ENCODE measurements at places on chromosomes 2 and 18.
A peak's percentile ranks its signal among the peaks of the same experiment; 100 is the strongest.

DNA sequence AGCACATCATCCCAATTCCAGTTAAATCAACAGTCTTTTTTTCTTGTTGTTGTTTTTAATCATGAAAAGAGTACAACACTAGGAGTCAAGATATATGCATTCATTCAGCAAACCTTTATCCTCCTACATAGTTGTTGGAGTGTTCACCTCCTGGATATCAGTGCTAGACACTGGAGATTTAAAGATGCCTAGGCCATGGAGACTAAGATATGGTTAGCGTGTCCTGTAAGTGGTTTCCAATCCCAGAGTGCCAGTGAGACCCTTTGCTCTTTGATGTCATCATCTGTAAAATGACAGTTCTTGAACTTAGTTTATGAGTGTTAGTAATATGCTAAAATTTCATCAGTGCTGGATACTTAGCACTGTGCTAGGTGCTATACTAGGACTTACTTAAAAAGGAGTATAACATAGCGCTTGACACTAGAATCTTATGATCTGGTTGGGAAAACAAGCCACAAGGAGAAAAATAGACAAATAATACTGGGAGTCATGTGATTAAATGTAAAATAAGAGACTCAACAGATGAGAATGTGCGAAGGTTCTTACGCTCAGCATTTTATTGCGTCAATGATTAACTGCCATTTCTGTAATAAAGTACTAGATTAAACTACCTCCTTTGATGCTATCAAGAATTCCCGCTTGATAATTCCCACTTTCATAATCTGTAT, 31.5 kb downstream of the BABAM2 start:
- no peaks in the 10 kb centered on the region for H3K36me3 ChIP-seq
- no peaks in the 10 kb centered on the region for H3K4me1 ChIP-seq
- H3K27me3 ChIP-seq, result no peaks in the 10 kb centered on the region
- no peak overlapping the region for H3K4me3 ChIP-seq
- H3K27ac ChIP-seq, result no peak overlapping the region

DNA sequence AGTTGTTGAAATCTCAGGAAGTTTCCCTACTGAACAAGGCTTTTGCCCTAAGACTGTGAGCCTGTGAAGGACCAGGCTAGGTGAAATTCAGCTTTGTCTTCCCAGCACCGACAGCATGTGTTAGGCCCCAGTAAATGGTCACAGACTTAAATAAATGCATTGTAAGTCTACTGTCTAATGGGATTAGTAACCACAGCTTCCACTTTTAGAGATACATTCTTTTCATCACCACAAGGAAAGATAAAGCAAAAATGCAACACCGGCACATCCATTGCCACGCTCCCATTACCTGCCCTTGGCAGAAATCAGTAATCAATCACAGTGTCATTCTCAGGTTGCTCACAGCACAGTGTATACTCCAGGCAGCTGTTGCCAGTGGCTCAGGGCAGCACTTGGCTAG, 59.3 kb downstream of the CRACDL start:
- peak; percentile 64 for DNase-seq
- H3K36me3 ChIP-seq, result no peaks in the 10 kb centered on the region
- H3K27ac ChIP-seq, result no peak overlapping the region
- peaks cover 2% of the 10 kb centered on the region for H3K27me3 ChIP-seq

DNA sequence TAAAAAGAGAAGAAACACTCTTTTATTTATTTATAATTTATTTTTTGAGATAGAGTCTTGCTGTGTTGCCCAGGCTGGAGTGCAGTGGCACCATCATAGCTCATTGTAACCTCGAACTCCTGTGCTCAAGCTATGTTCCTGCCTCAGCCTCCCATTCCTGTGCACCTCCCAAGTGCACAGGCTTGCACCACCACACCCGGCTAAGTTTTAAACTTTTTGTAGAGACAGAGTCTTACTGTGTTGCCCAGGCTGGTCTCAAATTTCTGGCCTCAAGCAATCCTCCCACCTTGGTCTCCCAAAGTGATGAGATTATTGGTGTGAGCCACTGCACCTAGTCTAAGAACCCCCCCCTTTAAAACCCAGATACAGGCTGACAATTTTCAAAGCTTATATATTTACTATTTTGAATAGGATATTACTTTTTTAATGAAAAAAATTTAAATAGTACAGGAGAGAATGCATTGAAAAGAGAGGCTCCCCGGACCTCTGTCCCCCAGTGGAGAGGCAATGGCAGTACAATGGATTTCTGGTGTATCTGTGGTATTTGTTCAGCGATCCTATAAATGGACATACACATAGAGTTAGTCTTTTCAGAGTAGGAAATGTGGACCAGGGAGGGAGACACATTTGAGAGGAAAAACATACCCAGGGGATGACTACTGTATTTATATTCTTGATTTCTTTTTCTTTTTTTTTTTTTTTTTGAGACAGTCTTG, 48.1 kb upstream of the CNOT11 start:
- H3K27me3 ChIP-seq, result no peaks in the 10 kb centered on the region
- no peaks in the 10 kb centered on the region for H3K36me3 ChIP-seq
- DNase-seq, result peak; percentile 15

DNA sequence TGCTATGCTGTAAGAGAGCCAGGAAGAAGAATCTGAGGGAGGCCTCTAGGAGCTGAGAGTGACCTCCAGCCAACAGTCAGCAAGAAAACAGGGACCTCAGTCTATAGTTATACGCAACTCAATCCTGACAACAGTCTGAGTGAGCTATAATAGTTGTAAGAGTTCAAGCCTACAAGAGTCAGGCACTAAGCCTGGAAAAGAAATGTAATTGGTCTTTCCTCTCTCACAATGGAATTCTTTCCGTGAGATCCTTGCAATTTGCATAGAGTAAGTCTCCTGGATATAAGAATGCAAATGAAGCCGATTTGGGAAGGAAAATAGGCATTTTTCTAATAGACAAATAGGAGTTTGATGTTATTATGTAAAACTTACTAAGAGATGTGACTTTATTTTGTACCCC, 1332.6 kb upstream of the CELF4 start:
- no peak for DNase-seq
- no peak overlapping the region for H3K4me3 ChIP-seq
- no peaks in the 10 kb centered on the region for H3K4me1 ChIP-seq
- no peak overlapping the region for H3K27ac ChIP-seq
- H3K36me3 ChIP-seq, result no peaks in the 10 kb centered on the region

DNA sequence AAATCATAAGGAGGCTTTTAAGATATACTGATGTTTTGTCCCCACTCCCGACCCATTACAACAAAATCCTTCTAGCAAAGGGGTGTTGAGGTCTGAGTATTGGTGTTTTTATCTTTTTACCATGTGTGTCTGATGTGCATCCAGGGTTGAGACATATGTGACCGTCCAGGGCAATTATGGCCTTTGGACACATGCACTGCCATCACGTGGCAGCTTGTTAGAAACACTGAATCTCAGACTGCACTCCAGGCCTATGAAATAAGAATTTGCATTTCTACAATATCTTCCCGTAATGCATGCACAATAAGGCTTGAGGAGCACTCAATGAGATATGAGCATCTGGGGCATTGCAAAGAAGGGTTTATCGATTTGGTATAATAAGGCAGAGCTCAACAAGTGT, 235.1 kb upstream of the ZNF804A start:
- no peaks in the 10 kb centered on the region for H3K27me3 ChIP-seq
- no peaks in the 10 kb centered on the region for H3K4me1 ChIP-seq
- DNase-seq, result no peak
- H3K36me3 ChIP-seq, result no peaks in the 10 kb centered on the region
- no peak overlapping the region for H3K27ac ChIP-seq
- H3K4me3 ChIP-seq, result no peak overlapping the region

DNA sequence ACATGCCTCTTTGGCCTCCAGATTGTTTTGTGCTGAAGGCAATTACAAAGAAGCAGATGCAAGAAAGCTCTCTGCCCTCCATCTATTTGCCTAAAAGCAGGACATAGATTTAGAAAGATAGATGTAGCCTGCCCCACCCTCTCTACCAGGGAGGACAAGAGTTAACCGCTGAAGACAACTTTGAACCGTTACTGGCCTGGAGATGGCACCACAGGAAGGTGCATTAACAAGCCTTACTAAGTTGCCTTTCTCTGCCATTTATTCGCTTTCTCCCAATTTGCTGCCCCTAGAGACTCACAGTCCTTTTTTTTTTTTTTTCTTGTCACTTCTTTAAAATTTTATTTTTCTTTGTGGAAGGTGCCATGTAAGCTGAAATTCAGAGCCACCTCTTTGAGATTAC, 28.8 kb upstream of the RMDN2 start:
- H3K27me3 ChIP-seq, result peaks cover 2% of the 10 kb centered on the region
- no peak overlapping the region for H3K27ac ChIP-seq
- H3K36me3 ChIP-seq, result no peaks in the 10 kb centered on the region
- no peak overlapping the region for H3K4me3 ChIP-seq

GRCh38 chr18:79862562-79862961, 64.8 kb downstream of the KCNG2 start:
- H3K36me3 ChIP-seq, result no peaks in the 10 kb centered on the region
- H3K27me3 ChIP-seq, result no peaks in the 10 kb centered on the region
- DNase-seq, result no peak
- no peaks in the 10 kb centered on the region for H3K4me1 ChIP-seq
- no peak overlapping the region for H3K4me3 ChIP-seq

DNA sequence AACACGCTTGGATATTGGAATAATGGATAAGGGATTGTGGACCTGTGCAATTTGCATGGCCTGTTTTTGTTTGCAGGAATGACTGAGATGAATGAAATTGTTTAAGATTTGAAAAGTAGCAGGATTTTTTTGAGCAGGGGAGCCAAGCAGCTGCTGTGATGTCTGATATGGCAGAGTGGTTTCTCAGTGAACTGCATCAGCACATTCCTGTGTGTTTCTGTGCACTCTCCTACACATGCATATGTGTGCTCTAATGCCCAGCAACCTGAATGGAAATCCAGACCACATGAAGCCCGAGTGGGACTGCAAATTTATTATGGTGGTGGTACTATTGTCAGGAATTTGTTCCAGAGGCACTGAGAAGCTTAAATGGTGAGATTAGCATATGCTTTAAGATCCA, 161.7 kb downstream of the PARD3B start:
- H3K4me3 ChIP-seq, result no peak overlapping the region
- H3K4me1 ChIP-seq, result no peaks in the 10 kb centered on the region
- no peaks in the 10 kb centered on the region for H3K27me3 ChIP-seq
- no peaks in the 10 kb centered on the region for H3K36me3 ChIP-seq
- H3K27ac ChIP-seq, result no peak overlapping the region
